ENCODE measurements at places on chromosomes 12 and 14.

- DNase-seq, result peak; percentile 60
Measured at GRCh38 chr12:12010277-12011039, 60.3 kb upstream of the BCL2L14 start.

DNA sequence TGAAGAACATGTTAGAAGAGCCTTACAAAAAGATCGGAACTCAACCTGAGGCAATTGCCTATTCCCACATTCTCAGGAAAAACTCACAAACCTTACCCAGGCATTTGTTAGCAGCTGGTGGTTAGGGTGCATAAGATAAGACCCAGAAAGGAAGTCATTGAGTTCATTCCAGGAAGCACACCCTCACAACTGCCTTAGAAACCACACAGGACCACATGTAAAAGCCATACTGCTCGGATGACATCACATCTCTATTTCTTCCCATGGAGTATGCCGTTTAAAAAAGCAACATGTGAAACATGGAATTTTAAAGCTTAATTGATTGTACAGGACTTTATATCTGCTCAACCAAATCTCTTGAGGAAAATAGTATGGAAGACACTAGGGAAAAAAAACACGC lies 411.2 kb downstream of the DAD1 start:
- peak; percentile 4 for DNase-seq

- no peak for DNase-seq
Measured at GRCh38 chr12:112308652-112309051, 73.6 kb downstream of the HECTD4 start.

- DNase-seq, result peak; percentile 7
Measured at GRCh38 chr14:26738571-26738970, 140.7 kb upstream of the NOVA1 start.

GRCh38 chr12:69922999-69923398 lies 98.0 kb downstream of the MYRFL start:
- no peak for DNase-seq

DNA sequence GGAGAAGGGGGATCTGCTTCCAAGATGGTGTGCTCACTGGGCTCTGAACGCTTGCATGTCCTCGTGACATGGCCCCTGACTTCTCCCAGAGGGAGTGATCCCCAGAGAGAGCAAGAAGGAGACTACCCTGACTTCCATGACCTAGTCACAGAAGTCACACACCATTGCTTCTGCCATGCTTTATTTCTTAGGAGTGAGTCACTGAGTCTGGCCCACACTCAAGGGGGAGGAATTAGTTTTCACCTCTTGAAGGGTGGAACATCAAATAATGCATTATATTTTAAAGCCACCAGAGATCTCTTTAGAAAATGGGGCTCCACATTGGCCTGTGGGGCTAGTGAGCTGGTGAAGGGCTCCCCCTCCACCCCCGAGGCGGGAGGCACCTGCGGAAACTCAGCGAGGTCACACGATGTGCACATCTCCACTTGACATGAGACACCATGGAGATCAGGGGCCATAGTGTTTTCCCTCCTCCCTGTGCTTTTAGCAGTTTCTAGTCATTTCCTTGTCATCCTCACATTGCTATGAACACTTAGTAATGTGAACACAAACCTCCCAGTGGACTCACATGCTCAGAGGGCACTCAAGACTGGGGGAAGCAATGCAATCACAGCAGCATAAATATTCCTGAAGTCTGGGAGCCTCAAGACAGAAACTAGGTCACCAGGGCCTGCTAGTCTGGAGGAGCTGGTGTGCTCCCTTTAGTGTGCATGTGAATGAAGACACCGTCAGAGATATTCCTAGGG lies 87.4 kb upstream of the FZD10 start:
- no peak for DNase-seq

DNA sequence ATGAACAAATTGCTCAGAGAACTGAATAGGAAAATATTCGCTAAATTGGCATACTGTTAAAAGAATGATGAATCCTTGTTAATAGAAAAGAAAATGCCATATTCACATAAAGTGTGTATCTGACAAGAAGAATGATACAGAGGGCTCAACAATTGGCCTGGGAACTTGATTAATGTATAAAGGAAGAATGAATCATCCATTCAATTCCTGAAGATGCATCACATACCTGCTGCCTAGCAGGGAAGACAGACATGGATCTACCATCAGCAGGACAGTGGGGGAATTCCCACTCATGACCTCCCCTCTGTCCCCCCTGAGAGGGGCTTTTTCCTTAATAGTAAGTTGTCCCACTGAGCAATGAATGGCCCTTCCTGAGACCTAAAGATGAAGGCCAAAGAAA lies 13.5 kb downstream of the PTPN21 start:
- no peak for DNase-seq

All from fibroblast of skin of scalp (primary cell).